Activated CD4-positive, alpha-beta memory T cell treated with anti-CD3 and anti-CD28 coated beads for 36 hours (primary cell): ENCODE measurements at places on chromosomes 2 and 18.

DNA sequence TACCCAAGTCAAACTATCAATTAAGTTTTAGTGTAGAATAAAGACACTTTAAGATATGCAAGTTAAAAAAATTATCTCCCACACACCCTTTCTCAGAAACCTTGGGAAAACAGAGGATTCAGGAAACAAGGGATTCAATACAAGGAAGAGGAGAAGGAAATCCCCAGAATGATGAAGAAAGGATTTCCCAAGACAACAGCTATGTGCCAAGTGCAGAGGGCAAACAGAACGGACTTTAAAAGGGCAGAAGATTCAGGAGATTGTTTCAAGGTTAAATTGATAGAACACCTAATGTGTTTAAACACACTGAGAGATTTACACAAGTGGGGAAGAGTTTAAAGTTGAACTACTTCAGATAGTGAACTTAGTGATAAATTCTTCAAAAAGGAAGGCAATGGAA, 71.5 kb upstream of the EPAS1 start:
- H3K4me3 ChIP-seq: no peak overlapping the region
- no peak overlapping the region for H3K27ac ChIP-seq
- peaks cover 6% of the 10 kb centered on the region for H3K27me3 ChIP-seq
- no peak for DNase-seq

DNA sequence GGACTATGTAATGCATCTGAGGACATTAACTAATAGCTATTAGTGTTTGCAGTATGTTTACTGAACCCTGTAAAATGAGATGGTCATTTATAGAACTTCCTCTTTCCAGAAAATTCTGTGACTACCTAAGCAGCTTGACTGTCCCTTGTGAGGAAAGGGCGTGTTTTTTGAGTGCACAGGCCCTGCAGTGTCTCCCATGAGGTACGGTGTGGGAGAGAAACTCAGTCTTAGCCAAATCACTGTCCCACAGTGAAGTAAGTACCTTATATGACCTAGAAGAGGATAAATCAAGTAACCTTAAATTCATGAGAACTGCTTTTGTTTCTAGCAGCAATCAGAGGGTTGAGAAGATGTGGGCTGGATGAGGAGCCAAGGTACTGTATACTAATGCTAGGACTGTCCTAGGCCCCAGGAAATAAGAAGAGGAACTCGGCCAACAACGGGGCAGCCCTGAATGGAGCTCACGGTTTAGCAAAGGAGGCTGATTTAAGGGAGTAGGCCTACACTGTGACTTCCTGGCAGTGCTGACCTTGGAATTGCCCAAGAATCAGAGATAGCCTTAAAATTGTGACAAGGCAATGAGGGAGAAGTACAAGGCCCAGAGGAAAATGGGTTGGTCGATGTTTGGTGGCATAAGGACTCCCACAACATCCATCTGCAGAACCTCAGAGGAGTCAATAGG, 103.5 kb upstream of the CTAGE1 start:
- no peak overlapping the region for H3K27ac ChIP-seq
- H3K4me3 ChIP-seq: no peak overlapping the region
- DNase-seq: no peak
- H3K36me3 ChIP-seq: no peaks in the 10 kb centered on the region
- peaks cover 2% of the 10 kb centered on the region for H3K27me3 ChIP-seq

GRCh38 chr2:150296770-150297546, 190.5 kb downstream of the RND3 start:
- no peak overlapping the region for H3K4me3 ChIP-seq
- no peaks in the 10 kb centered on the region for H3K4me1 ChIP-seq
- no peak overlapping the region for H3K27ac ChIP-seq
- no peaks in the 10 kb centered on the region for H3K27me3 ChIP-seq
- DNase-seq: no peak
- H3K36me3 ChIP-seq: no peaks in the 10 kb centered on the region

DNA sequence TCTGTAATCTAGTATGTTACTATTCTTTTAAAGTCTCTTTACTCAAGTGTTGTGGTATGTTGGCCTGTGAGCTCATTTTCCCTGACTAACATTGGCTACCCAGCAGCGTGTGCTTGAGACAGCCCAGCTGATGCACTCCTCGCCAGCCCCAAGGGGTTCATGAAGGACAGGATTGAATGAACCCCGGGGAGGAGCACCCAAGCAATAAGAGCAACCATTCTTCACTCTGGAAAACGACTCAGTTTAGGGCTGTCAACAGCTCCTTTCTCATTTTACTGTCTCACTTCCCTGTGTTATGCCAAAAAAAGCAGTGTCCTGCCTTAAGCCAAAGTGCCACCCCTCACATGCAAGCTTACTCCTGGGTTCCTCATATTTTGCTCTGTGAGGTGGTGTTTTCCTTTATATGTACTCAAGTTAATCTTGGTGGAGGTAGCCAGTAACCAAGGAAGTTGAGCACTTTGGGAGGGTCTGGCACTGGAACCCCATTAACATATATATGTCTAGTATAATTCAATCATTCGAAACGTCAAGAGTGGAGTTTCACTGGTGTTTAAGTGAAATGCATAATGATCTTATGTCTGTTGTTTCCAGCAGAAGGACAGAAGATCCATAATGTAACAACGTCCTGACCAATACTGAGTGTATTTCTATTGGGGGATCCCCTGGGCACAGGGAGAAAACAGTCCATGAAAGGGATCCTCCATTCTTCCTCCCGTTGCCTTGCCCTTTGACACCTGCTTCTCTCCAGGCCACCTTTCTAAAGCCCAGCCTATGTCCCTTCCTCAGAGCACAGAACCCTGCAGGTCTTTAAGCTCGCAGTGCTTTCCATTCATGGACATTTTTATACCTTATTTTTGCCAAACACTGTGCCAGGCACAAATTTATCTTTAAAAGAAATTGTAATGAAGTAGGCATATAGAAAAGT, 43.2 kb downstream of the ATIC start:
- peaks cover 42% of the 10 kb centered on the region for H3K36me3 ChIP-seq
- DNase-seq: no peak
- no peaks in the 10 kb centered on the region for H3K27me3 ChIP-seq
- no peaks in the 10 kb centered on the region for H3K4me1 ChIP-seq

DNA sequence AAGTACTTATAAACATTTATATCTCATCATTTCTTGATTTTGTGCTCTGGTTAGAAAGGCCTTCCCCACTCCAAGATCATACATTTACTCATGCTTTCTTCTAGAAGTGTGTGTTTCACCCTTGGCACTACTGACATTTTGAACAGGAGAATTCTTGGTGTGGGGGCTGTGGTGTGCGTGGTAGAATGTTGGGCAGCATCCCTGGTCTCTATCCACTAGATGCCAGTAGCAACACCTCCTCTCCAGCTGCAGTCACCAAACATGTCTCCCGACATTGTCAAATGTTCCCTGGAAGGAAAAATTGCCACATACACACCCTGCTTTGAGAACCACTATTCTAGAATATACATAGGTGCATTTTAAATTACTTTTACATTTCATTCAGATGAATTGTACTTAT, 8.7 kb upstream of the TGIF1 start:
- H3K4me1 ChIP-seq: peaks cover 6% of the 10 kb centered on the region
- H3K4me3 ChIP-seq: no peak overlapping the region

GRCh38 chr2:85248773-85249509, 78.8 kb downstream of the TGOLN2 start:
- H3K4me3 ChIP-seq: no peak overlapping the region
- H3K27me3 ChIP-seq: peaks cover 6% of the 10 kb centered on the region
- no peak overlapping the region for H3K27ac ChIP-seq
- no peaks in the 10 kb centered on the region for H3K4me1 ChIP-seq
- no peak for DNase-seq

DNA sequence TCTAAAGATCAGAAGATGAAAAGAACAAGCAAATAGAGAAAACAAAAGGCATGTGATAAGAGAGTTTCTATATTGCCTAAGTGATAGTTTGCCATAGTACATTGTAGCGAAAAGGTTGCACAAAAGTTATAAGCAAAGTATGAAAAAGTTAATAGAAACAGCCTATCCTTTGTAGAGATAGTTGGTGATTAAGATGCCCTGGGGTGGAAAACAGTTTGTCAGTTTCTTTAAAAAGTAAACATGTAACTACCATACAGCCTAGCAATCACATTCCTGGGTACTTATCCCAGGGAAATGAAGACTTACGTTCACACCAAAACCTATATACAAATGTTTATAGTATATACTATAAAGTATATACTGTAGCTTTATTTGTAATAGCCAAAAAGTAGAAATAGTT, 16.9 kb upstream of the DAPL1 start:
- no peak overlapping the region for H3K4me3 ChIP-seq
- DNase-seq: no peak
- H3K27me3 ChIP-seq: peaks cover 4% of the 10 kb centered on the region
- no peaks in the 10 kb centered on the region for H3K36me3 ChIP-seq
- no peak overlapping the region for H3K27ac ChIP-seq

GRCh38 chr2:99468155-99468554, 21.7 kb downstream of the REV1 start:
- no peaks in the 10 kb centered on the region for H3K27me3 ChIP-seq
- H3K27ac ChIP-seq: no peak overlapping the region
- H3K4me3 ChIP-seq: no peak overlapping the region
- DNase-seq: no peak
- peaks cover 3% of the 10 kb centered on the region for H3K36me3 ChIP-seq

DNA sequence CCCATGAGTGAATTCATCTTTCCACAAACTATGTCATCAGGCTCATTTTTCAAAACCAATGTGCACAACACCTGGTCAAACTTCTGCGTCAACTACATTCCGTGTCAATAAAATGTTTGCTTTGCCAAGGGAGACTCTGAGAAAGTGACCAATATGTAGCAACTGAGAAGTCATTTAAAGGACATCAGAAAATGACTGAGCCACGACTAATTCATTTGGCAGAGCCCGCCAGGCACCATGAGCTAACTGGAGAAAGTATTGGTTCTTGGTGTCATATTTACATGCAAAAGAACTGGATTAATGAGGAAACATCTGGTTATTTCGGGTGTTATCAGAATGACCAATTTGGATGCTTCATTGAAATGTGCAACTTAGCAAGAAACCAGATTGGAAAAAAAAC, 7.2 kb downstream of the RND3 start:
- H3K36me3 ChIP-seq: no peaks in the 10 kb centered on the region
- peaks cover 20% of the 10 kb centered on the region for H3K27me3 ChIP-seq
- DNase-seq: no peak

GRCh38 chr18:70031221-70031620, 83.5 kb upstream of the CD226 start:
- no peaks in the 10 kb centered on the region for H3K4me1 ChIP-seq
- DNase-seq: no peak
- H3K36me3 ChIP-seq: peaks cover 41% of the 10 kb centered on the region
- no peak overlapping the region for H3K27ac ChIP-seq
- no peaks in the 10 kb centered on the region for H3K27me3 ChIP-seq
- no peak overlapping the region for H3K4me3 ChIP-seq

DNA sequence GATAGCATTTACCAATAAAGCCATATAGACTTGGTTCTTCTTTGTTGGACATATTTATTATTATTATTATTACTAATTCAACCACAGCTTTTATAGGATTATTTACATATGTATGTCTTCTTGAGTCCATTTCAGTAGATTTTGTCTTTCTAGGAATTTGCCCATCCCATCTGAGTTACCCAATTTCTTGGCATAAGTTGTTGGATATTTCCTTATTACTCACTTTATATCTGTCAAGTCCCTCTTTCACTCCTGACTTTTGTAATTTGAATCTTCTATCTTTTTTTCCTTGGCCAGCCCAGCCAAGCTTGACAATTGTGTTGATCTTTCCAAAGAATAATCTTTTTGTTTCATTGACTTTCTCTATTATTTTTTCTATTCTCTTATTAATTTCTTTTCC, 543.7 kb downstream of the SUCLG1 start:
- no peak for DNase-seq
- H3K4me1 ChIP-seq: no peaks in the 10 kb centered on the region
- no peak overlapping the region for H3K4me3 ChIP-seq

GRCh38 chr2:109703798-109704197, 89.6 kb downstream of the SOWAHC start:
- no peaks in the 10 kb centered on the region for H3K36me3 ChIP-seq
- H3K4me1 ChIP-seq: peaks cover 4% of the 10 kb centered on the region
- H3K4me3 ChIP-seq: no peak overlapping the region
- no peak overlapping the region for H3K27ac ChIP-seq
- peaks cover 16% of the 10 kb centered on the region for H3K27me3 ChIP-seq
- DNase-seq: no peak

GRCh38 chr2:119157850-119158511, 570 bp downstream of the C1QL2 start:
- H3K27me3 ChIP-seq: peaks cover 38% of the 10 kb centered on the region
- no peaks in the 10 kb centered on the region for H3K4me1 ChIP-seq
- DNase-seq: no peak
- H3K36me3 ChIP-seq: no peaks in the 10 kb centered on the region

- H3K4me3 ChIP-seq: no peak overlapping the region
- no peak for DNase-seq
- no peaks in the 10 kb centered on the region for H3K4me1 ChIP-seq
- H3K27me3 ChIP-seq: peaks cover 30% of the 10 kb centered on the region
- H3K27ac ChIP-seq: no peak overlapping the region
Measured at GRCh38 chr2:11539317-11540147, 5.7 kb downstream of the GREB1 start.

DNA sequence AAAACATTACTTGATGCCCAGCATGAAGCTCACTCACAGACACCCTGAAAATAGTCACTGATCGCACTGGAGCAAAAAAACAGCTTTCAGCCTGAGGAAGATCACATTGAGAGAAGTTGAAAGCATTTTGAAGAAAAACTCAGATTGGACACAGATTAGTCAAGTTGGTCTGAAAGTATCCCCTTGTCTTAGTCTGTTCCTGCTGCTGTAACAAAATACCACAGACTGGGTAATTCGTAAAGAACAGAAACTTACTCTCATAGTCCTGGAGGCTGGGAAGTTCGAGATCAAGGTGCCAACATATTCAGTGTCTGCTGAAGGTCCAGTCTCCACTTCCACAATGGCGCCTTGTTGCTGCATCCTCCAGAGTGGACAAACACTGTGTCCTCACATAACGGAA, 14.2 kb upstream of the NDUFV2 start:
- peaks cover 68% of the 10 kb centered on the region for H3K4me1 ChIP-seq
- H3K27me3 ChIP-seq: no peaks in the 10 kb centered on the region
- H3K4me3 ChIP-seq: peak overlapping the region; percentile 73
- DNase-seq: no peak
- H3K36me3 ChIP-seq: peaks cover 39% of the 10 kb centered on the region

GRCh38 chr18:14174706-14175085, 42.5 kb upstream of the ZNF519 start:
- DNase-seq: no peak
- H3K36me3 ChIP-seq: no peaks in the 10 kb centered on the region
- H3K27me3 ChIP-seq: no peaks in the 10 kb centered on the region
- H3K4me3 ChIP-seq: no peak overlapping the region

GRCh38 chr18:73446502-73446901, 578.7 kb upstream of the NETO1 start:
- no peak overlapping the region for H3K4me3 ChIP-seq
- DNase-seq: no peak
- no peak overlapping the region for H3K27ac ChIP-seq
- no peaks in the 10 kb centered on the region for H3K4me1 ChIP-seq

- no peaks in the 10 kb centered on the region for H3K36me3 ChIP-seq
- H3K27me3 ChIP-seq: no peaks in the 10 kb centered on the region
- H3K4me1 ChIP-seq: no peaks in the 10 kb centered on the region
- no peak for DNase-seq
Measured at GRCh38 chr2:127624756-127625571, 21.0 kb upstream of the GPR17 start.

- H3K27me3 ChIP-seq: no peaks in the 10 kb centered on the region
- no peak for DNase-seq
- no peaks in the 10 kb centered on the region for H3K4me1 ChIP-seq
- no peak overlapping the region for H3K4me3 ChIP-seq
- H3K27ac ChIP-seq: no peak overlapping the region
- H3K36me3 ChIP-seq: no peaks in the 10 kb centered on the region
Measured at GRCh38 chr2:194103941-194104659, 1552.9 kb upstream of the SLC39A10 start.

- H3K27me3 ChIP-seq: peaks cover 1% of the 10 kb centered on the region
- peaks cover 2% of the 10 kb centered on the region for H3K36me3 ChIP-seq
- no peak overlapping the region for H3K27ac ChIP-seq
- peaks cover 38% of the 10 kb centered on the region for H3K4me1 ChIP-seq
- no peak for DNase-seq
Measured at GRCh38 chr2:239302808-239303557, 97.8 kb downstream of the HDAC4 start.
